ENCODE measurements at places on chromosomes 1 and 21. TPM values are rescaled to one million over a fixed set of nuclear protein-coding genes. Genes with fewer than 3 reads are reported as not detected.

- H3K4me3 ChIP-seq: no peak overlapping the region
- no peak overlapping the region for H3K27ac ChIP-seq
- H3K36me3 ChIP-seq: no peaks in the 10 kb centered on the region
- peaks cover 3% of the 10 kb centered on the region for H3K27me3 ChIP-seq
- peaks cover 68% of the 10 kb centered on the region for H3K4me1 ChIP-seq
- DNase-seq: no peak
Measured at GRCh38 chr1:2544093-2544874, 11.9 kb upstream of the TNFRSF14 start.

- no peaks in the 10 kb centered on the region for H3K36me3 ChIP-seq
- H3K27ac ChIP-seq: no peak overlapping the region
- no peaks in the 10 kb centered on the region for H3K27me3 ChIP-seq
Measured at GRCh38 chr1:45018599-45019230, 6.7 kb downstream of the UROD start.

The AGMAT gene
- total RNA-seq: 0.35 TPM

The KCNN3 gene
- 2.2 TPM for total RNA-seq

DNA sequence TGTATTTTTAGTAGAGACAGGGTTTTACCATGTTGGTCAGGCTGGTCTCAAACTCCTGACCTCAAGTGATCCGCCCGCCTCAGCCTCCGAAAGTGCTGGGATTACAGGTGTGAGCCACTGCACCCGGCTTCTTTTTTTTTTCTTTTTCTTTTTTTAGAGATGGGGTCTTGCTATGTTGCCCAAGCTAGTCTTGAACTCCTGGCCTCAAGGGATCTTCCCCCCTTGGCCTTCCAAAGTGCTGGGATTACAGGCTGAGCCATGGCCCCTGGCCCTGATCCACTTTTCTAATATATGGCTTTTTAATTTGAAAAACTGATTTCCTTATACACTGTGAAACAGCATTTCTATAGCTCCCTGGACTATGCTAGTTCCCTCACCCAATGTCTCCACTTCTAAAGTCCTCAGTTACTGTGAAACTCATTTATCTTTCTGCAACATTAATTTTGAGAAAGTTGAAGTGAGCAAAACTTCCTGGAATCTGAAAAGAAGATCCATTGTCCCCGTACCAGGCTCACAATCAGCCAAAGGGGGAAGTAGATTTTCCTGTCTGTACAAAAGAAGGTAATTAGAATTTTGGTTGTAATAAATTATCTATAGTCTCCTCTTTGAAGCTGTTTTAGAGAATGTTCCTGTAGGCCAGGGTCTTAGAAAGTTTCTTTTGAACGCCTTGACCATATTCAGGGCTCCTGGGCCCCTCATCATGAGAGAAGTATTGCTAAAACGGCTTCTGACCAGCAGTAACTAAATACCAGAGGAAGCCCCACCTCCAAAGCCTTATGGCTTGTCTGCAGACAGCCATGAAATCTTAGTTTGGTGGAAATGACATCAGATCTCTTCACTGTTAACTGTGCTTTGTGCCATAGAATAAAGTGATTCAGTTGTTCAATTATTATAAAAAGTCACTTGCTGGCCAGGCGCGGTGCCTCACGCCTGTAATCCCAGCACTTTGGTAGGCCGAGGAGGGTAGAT is 34.9 kb downstream of the DEGS1 start:
- H3K4me3 ChIP-seq: no peak overlapping the region
- H3K27ac ChIP-seq: peak overlapping the region; percentile 6
- H3K4me1 ChIP-seq: peaks cover 15% of the 10 kb centered on the region
- DNase-seq: no peak

DNA sequence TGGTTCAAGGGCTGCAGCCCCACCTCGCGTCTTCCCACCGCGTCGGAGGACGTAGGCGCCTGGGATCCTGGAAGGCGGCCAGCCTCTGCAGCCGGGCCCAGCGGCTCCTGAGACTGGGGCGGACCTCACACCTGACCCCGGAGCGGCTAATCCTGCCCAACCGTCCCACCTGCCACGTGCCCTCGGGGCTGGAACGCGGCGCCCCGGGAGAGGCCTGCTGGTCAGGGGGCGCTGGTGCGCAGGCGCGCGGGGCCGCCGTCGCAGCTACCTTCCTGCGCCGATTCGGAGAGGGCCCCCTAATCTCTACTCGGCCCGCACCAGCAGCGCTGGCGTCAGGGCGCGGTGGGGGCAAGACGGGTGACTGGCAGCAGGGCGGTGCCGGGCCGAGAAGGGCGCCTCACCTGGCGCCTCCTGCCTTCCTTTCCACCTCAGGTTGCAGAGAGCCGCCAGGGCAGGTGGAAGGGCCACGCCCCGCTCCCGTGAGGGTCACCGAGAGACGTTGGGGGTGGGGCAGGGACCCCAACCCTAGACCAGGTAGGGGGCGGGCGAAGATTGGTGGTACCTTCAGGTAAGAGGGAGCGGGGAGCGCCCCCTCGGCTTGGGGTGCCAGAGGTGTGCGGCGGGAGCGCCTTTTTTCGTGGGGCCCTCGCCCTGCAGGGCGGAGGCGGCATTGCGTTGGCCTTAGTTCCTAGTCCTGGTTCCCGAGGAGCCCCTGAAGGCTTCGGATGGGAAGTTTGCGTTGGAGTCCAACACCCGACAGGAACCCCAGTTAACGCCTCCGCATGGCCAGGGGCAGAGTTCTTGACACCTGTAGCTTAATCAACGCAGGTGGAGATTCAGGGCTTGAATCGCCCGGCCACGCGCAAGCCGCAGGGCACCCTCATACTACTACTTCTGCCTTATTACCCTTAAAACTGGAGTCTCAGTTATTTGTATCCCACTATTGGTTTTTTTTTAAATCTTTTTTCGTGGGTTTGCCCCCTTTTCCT is at the start of gene TDRD5:
Gene TDRD5, plus strand, starts transcription at position 241 of the 989 bp plus-strand sequence. CDS start 784 bp downstream, outside the sequence.
- H3K36me3 ChIP-seq: no peaks in the 10 kb centered on the region
- peaks cover 14% of the 10 kb centered on the region for H3K27me3 ChIP-seq
- H3K27ac ChIP-seq: no peak within 1 kb of the TSS
- H3K4me3 ChIP-seq: no peak within 1 kb of the TSS
- DNase-seq: no peak
- no peaks in the 10 kb centered on the region for H3K4me1 ChIP-seq

DNA sequence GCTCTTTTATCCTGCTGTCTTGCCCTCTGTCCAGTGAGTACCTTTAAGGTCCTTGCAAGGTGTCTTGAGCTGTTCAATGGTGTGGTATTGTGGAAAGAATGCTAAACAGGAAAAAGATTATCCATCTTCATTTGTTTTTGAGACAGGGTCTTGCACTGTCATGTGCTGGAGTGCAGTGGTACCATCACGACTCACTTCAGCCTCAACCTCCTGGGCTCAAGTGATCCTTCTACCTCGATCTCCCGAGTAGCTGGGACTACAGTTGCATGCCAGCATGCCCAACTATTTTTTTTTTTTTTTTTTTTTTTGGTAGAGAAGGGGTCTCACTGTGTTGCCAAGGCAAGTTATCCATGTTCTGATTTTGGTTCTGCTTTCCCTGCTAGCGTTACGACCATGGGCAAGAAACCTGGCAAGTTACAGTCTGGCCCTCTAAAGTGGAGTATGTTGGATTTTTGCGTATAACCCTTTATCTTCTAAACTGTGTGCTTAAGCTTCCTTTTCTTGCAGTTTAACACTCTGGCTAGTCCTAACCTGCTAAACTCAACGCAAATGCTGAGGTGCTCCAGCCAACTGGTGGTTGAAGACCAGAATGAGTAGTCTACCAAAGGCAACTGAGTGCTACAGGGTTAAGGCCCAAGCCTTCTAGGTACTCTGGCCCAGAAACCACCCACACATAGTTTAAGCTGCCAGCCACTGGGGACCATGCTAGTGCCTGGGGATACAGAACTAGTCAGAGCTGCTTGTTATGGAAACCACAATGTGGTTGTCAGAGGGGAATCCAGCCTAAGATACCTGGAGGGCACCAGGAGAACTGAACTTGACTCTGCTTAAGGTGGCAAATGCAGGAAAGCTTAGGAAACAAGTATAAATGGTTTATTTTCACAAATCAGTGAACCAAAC is 7.9 kb downstream of the RPL11 start:
- no peak overlapping the region for H3K4me3 ChIP-seq
- peaks cover 6% of the 10 kb centered on the region for H3K4me1 ChIP-seq
- peaks cover 5% of the 10 kb centered on the region for H3K36me3 ChIP-seq
- DNase-seq: no peak
- H3K27ac ChIP-seq: no peak overlapping the region

- no peaks in the 10 kb centered on the region for H3K4me1 ChIP-seq
- H3K27ac ChIP-seq: no peak overlapping the region
- no peak for DNase-seq
- no peaks in the 10 kb centered on the region for H3K27me3 ChIP-seq
Measured at GRCh38 chr1:237999426-238000052, 108.8 kb upstream of the ZP4 start.

DNA sequence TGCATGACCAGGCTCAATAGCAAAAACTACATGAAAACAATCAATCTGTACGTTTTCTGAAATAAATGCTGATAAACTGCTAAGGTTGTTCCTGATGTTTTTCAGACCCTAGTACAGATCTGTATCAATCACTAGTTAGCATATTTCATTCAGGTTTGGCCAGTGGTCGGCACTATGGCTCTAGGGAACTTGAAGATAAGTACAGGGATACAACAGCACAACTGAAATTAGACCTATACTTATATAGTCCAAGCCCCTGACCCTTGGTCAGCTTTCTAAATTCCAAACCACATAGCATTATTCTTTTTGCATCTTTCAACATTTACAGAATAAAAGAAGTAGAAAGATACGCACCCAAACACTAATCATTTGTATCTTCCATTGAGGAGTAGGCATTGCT is 142.7 kb downstream of the PLPPR4 start:
- H3K36me3 ChIP-seq: no peaks in the 10 kb centered on the region
- H3K27ac ChIP-seq: no peak overlapping the region
- no peak for DNase-seq

The SELENBP1 gene
- 131 TPM for total RNA-seq

GRCh38 chr21:35428489-35428888 is 379.4 kb upstream of the RUNX1 start:
- H3K27ac ChIP-seq: peak overlapping the region; percentile 72
- peak; percentile 57 for DNase-seq
- peaks cover 20% of the 10 kb centered on the region for H3K27me3 ChIP-seq
- no peak overlapping the region for H3K4me3 ChIP-seq

GRCh38 chr1:79105500-79105899 is 99.0 kb upstream of the ADGRL4 start:
- no peaks in the 10 kb centered on the region for H3K36me3 ChIP-seq
- H3K4me3 ChIP-seq: no peak overlapping the region
- DNase-seq: no peak

The MAP3K21 gene
- total RNA-seq: 6.0 TPM

GRCh38 chr1:2279210-2279639 is 51.1 kb downstream of the SKI start:
- DNase-seq: peak; percentile 85
- H3K36me3 ChIP-seq: no peaks in the 10 kb centered on the region
- peak overlapping the region; percentile 81 for H3K27ac ChIP-seq
- H3K27me3 ChIP-seq: no peaks in the 10 kb centered on the region
- H3K4me3 ChIP-seq: no peak overlapping the region
- peaks cover 57% of the 10 kb centered on the region for H3K4me1 ChIP-seq

The ALPL gene
- total RNA-seq: 148 TPM

DNA sequence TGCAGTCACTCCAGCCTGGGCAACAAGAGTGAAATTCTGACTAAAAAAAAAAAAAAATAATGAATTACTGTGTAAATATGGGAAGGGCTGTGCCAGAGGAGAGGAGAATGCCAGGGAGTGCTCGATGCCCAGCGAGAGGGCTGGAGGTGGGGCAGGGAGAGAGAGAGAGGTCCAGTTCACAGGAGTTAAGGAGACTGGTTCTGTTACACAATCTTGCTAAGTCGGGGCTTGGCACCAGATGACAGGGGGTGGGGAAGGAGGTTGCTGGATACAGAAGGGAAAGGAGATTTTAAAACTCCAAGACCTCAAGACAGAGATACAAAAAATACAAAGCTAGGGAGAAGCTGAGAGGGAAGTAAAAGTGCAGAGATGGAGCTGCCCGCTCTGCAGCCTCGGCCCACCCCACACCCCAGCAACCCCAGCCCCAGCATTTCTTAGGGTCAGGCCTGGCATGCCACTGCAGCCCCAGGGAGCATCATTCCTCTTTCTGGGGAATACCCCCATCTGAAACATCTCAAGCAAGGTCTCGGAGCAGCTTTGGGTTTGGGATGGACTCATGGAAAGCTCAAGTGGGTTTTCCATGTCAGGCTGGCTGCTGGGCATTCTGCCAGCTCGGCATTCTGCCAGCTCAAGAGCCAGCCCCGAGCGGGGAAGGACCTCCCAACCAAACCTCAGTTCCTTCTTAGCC is 991 bp downstream of the SELENBP1 start:
- no peaks in the 10 kb centered on the region for H3K27me3 ChIP-seq
- H3K4me1 ChIP-seq: peaks cover 41% of the 10 kb centered on the region
- peaks cover 6% of the 10 kb centered on the region for H3K36me3 ChIP-seq
- peak; percentile 83 for DNase-seq

GRCh38 chr1:145962157-145963102 is 1.9 kb downstream of the ANKRD34A start:
- H3K36me3 ChIP-seq: no peaks in the 10 kb centered on the region
- peak overlapping the region; percentile 83 for H3K27ac ChIP-seq
- H3K4me3 ChIP-seq: peak overlapping the region; percentile 63
- no peaks in the 10 kb centered on the region for H3K27me3 ChIP-seq

The AIM2 gene
- 0.90 TPM for total RNA-seq

DNA sequence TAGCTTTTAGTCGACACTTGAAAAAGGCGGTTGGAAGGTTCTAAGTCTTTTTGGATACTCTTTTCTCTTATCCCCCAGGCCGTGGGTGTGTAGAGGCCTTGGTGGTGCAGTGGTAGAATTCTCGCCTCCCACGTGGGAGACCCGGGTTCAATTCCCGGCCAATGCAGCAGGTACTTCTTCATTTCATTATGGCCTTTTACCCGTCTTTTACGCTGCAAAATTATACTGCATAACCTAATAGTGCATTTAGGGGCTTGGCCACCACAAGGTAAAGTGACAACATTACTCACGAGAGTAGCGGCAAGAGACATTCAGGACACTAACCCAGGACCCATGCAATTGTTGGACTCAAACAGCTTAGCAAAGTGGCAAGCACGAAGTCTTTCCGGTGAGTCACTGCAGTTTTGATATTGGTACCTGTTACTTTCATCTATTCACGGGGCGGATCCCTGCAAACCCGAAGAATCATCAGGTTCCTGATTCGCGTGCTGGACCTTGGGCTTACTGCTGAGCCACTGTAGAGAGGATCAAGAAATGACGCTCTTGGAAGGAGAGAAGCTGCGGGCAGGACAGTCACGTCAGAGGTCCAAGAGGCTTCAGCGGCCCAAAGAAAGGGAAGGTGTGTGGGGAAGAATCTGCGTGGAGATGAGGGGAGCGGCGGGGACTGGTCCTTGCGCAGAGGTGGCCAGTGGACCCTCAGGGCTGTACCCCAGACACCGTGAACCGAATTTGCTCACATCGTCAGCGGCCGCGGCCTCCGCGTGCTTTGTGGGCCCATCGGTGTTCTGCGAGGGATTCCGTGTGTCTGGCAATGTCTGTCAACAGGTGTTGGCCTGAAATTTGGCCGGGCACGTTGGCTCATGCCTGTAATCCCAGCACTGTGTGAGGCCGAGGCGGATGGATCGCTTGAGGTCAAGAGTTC is 12.9 kb upstream of the RNU1-4 start:
- no peaks in the 10 kb centered on the region for H3K36me3 ChIP-seq
- no peak overlapping the region for H3K4me3 ChIP-seq
- no peak for DNase-seq
- H3K4me1 ChIP-seq: no peaks in the 10 kb centered on the region

The C8B gene
- total RNA-seq: 0.71 TPM

The PPIAL4G gene
- 0.24 TPM for total RNA-seq
